ENCODE measurements at places on chromosomes 5 and 9.

- DNase-seq = peak; percentile 91
Measured at GRCh38 chr5:112684737-112685136, 52.9 kb upstream of the APC start.

- DNase-seq = peak; percentile 62
Measured at GRCh38 chr5:102910240-102911226, 155.4 kb downstream of the PAM start.

- DNase-seq = no peak
Measured at GRCh38 chr9:29969856-29970647, 2396.8 kb upstream of the C9orf72 start.

GRCh38 chr9:93302586-93303257 lies 118.8 kb downstream of the WNK2 start:
- DNase-seq = peak; percentile 60

GRCh38 chr5:26430323-26430722 lies 608.1 kb downstream of the CDH9 start:
- DNase-seq = no peak

DNA sequence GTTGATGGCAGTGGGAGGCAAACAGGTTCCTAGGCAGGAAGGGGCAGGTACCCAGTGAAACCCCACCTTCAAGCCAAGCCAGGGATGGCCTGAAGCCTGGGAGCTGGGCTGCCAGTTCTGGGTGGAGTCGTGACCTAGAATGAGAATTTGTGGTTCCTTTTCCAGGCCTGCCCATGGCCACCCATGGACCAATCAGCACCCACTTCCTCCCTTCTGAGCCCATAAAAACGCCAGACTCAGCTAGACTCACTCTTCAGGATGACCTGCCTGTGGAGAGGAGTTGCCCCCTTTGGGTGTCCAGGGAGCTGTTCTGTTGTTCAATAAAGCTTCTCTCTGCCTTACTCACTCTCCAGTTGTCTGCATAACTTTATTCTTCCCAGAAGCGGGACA lies 144.0 kb upstream of the MRPS30 start:
- DNase-seq = no peak

GRCh38 chr9:113614843-113615648 lies 151.5 kb downstream of the RGS3 start:
- no peak for DNase-seq

GRCh38 chr9:114387680-114388356 lies at the start of gene AKNA:
AKNA (minus strand) TSS chr9:114387982; CDS start chr9:114381333, 6,649 bp downstream.
- peak; percentile 56 for DNase-seq

DNA sequence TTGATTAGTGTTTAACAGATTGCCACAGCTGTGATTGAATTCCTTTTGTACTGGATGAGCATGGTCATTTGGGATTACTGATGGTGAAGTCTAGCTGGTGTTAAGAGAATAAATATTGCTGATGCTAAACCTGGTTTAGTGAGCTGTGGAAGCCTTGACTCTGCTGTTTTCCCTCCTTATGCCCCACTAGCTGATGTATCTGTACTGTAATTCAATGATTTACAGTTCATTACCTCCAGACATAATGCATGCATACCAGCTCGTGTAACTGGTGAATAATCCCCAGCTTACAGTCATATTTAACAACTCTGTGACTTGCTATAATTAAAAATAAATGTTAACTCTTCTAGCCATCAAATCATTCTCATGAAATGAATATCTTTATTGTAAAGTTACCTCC lies 1.7 kb upstream of the CMYA5 start:
- DNase-seq = no peak

DNA sequence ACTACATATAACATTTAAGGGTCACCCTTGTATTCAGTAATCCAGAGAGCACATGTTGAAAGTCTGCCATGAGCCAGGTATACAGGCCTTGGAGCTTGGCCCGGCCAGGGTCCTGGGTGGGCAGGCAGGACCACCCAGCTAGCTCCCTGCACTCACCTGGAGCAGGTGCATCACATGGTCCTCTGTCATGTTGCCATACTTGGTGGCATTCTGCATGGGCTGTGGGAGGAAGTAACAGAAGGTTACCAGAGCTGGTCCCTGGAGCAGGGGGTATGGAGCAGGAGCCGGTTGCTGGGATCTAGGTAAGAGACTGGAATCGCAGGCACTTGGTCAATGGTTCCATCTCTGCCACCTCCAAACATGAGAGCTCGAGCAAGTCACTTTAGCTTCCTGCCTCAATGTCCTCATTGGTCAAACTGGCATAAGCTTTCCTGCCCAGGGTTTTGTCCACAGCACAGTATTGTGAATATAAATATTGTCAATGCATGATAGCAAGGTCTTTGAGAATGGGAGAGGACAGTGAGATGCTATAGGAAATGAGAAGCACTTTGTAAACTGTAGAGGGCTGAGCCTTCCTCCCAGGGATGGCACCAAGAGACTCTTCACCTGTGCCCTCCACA lies 6.5 kb downstream of the CD74 start:
- no peak for DNase-seq

DNA sequence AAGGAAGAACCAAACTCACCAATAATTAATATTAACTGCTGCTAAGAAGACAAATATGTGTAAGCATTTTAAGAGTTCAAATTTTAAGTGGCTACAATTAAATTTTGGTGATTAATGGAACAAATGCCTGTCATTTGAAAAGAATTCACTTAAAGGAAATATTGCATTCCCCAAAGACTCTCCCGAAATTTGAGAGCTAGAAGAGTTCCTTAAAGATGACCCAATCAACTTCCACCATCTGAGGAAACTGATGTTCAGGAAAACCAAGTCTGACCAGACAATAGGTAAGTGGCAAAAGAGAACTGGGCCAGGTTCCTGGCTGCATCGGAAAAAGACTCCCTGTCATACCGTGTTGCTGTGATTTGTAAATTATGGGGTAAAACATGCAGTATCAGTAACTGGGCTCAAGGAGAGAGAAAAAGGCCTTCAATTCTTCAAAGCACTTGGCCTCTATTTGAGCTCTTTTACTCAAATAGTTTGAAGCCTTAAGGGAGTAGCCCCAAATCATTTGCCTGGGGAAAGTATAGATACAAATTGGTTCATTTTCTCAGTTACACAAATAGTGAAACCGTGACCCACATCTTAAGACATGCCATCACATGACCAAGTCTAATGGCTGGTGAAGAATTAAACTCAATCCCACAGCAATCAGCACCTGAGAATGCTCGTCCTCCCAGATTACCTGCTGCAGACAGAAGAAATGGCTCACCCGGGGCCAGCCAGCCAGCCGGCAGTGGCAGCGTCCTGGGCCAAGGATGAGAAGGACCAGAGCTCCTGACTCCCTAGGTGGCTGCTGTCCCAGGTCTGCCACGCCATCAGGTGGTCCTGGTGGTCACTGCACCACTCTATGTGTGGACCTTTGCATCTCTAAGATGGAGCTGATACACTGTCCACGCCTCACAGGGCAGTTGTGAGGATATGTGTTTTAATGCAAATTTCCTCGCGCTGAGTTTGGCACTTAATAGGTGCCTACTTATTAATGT lies 162.9 kb downstream of the TTLL11 start:
- DNase-seq = peak; percentile 26

DNA sequence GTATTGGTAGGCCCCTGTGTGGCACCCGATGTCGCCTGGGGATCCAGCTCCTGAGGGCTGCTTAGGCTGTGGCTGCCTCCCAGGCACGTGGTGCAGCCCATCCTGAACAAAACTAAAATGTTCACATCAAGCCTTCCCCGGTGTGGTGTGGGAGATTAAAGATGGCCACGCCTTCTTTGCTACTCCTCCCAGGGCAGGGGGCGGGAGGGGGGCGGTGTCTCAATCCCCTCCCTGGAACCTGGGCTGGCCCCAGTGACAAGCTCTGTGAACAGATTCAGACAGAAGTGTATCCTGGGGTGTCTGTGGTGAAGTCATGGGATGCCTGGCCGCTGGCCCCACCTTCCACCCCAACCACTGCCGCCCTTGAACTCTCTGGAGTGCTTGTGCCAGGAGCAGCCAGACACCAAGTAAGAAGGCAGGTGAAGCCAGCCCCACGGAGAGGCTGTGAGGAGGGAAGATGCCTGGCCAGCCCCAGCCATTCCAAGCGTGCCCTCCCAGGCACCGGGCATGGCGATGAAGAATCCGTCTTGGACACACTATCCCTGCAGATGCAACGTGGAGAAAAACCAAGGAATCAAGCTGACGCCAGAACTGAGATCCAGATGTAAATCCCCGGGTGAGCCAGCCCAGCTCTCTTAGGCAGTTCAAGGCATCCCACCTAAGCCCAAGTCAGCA lies 75.8 kb downstream of the AK8 start:
- no peak for DNase-seq

DNA sequence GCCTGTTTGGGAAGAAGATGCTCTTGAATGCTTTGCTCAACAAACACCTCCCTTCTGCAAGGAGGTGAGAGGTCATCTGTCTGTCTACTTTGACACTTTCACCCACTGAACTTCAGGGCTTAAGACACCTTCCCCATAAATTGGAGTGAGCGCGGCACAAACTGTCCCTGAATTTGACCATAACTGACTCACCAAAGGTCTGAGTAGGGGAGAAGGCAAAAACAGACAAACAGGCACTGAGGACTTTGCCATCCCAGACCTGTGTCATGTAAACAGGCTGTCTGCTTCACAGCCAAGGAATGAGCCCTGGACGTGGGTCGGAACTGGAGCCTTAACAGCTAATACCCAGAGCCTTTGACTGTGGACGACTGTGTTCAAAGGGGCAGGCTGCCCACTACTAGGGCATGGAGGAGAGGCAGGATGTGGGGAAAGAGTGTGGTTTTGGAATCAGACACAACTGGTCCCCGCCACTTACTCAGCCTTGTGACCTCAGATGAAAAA lies 320.9 kb upstream of the KLF4 start:
- DNase-seq = peak; percentile 48

DNA sequence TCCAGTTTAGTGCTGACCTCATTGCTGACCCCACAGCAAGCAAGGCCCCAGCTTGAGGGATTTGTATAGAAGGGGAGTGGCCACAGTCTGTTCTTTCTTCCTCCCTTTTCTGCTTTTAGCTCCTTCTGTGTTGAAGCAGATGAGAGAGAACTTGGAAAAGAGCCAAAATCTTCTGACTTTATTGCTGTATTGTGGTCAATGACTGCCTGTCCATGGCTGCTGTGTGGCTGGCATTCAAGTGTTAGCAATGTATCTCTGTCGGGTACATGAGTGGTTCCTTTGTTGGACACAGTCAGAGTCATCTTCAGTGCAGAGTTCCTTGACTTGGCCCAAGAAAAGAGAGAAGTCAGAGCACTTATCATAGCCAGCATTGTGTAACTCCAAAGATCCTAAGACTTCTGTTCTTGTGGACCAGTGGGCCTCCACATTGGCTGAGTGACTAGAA lies 154.1 kb downstream of the LRRC70 start:
- no peak for DNase-seq

GRCh38 chr9:110427497-110428104 lies 89.9 kb upstream of the TXNDC8 start:
- peak; percentile 35 for DNase-seq

Measured in HCEC 1CT (cell line).